ENCODE measurements at places on chromosomes 7 and 10. TPM values are rescaled to one million over a fixed set of nuclear protein-coding genes. Genes with fewer than 3 reads are reported as not detected.

OR2A42 gene
- under 0.01 TPM for total RNA-seq

CD36 gene
- total RNA-seq = 22.0 TPM

POT1 gene
- 48.5 TPM for total RNA-seq

AQP1 gene
- total RNA-seq = 0.82 TPM

OR2A12 gene
- total RNA-seq = not detected

GPR146 gene
- total RNA-seq = 0.82 TPM

TRDMT1 gene
- 28.1 TPM for total RNA-seq

TSPAN33 gene
- 4.1 TPM for total RNA-seq

GDF10 gene
- total RNA-seq = 6.5 TPM

TAS2R41 gene
- not detected for total RNA-seq

ANKRD30A gene
- total RNA-seq = not detected

RBP3 gene
- total RNA-seq = not detected

- DNase-seq = no peak
Measured at GRCh38 chr7:92615861-92616260, 25.7 kb upstream of the FAM133B start.

- DNase-seq = no peak
Measured at GRCh38 chr7:92766461-92767003, 69.8 kb downstream of the CDK6 start.

DNA sequence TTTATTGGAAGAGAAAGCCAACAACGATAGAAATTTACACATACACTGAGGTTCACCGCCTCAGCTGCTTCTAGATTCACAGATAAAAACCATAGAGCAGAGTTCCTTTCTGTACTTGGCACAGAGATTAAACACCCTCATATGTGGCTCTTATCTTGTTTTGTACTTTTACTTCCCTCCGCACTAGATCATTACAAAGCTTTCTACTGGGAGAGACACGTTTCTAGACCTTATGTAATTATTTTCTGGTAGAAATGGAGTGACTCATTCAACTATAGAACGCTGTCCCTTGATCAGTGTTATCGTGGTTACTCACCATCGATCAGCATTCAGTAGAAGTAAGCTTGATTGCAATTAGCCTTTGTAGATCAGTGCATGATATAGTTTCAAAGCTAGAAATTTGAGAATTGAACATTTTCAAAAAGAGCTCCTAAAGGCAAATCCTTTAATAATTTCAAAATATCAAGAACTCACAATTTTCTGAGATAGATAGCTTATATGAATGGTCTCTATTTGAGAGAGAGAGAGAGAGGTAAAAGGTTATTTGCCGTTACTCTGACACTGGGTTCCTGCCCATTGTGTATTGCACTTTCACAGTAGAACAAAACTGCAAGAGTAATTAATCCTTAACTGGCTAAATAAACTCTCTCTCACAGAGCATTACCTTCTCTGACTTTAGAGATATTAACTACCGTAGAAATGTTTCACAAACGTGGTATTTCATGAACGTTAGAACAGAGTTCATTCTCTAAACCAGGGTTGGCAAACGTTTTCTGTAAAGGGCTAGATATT, 26.1 kb upstream of the DNAJC1 start:
- no peak for DNase-seq

DNA sequence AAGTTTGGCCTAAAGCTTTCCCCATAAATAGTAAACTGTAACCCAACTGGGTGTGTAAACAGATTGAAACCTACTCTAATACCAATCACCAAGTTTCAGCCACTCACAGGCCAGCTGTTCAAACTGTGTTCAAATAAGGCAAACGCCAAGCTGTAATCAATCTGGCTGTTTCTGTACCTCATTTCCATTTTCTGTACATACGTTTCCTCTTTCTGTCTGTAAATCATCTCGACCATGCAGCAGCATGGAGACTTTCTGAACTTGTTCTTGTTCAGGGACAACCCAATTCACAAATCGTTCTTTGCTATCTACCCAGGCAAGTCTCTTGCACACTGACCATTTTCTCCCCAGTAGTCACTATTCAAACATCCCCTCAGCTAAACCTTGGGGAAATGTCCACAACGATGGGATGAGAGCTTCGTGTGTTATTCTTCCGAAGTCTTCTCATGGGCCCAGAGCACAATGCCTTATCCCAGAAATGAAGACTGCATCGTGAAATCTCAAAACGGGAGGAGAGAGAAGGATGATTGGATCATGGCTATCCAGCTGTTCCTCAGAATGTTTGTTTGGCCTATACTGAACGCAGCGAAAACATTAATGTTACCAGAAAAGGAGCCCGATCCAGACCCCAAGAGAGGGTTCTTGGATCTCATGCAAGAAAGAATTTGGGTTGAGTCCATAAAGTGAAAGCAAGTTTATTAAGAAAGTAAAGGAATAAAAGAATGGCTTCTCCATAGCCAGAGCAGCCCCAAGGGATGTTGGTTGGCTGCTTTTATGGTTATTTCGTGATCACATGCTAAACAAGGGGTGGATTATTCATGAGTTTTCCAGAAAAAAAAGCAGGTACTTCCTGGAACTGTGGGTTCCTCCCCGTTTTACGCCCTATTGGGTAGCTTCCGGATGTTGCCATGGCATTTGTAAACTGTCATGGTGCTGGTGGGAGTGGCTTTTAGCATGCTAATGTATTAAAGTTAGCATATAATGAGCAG, 86.2 kb downstream of the SLC16A9 start:
- DNase-seq = no peak

DNA sequence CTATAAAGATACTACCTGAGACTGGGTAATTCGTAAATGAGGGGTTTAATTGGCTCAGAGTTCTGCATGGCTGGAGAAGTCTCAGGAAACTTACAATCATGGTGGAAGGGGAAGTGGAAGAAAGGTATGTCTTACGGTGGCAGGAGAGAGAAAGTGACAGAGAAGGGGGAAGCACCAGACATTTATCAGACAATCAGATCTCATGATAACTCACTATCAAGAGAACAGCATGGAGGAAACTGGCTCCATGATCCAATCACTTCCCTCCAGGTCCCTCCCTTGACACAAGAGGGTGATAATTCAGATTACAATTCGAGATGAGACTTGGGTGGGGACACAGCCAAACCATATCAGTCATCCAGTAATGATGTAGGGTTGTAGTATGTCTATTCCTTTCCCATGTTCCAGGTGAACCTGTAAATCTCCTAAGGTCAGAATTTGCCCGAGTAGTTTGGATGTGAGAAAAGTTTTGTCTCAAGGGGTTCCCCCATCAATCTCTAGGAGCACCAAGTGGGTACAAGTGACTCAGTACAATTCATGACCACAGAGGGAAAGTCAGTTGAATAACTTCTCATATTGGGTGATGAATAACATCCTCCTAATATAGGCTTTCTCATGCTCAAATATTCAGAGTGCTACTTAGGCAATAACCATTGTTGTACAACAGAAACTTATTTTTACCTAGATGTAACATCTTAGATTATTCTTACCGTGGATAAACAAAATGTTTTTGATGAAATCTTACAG, 39.7 kb upstream of the MTPN start:
- no peak for DNase-seq

DNA sequence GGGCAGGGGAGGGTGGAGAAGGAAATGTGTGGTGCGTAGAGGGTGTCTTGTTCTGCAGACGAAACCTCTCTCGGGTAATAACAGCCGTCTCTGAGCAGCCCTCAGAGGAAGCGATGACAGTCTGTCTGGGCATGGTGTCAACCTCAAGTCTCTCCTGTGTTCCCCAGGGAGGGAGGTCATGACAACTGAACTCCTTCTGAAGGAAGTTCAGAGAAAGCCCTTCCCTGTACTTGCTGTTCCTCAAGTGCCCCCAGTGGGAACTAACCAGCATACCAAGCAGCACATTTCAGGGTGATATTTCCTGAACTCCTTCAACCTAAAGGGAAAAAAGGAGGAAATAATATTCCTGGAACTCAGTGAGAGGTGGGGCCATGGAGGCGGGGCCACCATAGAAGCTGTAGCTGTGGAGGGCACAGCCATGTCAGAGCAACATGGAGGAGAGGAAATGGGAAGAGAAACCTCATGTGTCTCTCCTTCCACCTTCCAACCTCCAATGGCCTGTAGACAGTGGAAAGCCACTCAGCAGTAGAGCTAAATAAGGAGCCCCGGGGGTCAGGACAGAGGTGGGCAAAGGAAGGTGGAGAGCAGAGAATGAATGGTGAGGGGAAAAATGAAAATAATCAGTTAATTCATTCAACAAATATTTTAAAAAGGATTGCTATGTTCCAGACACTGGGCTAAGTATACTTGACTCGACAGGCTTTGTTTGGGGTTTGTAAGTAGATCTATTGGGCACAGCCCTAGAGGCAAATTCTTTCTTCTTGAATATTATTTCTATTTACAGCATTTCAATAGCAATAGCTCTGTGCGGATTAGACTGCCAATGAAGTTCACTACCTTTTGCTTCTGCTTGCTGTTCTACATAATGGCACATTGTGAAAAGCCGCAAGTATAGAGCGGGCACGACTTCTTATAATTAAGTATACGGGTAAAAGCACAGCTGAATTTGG, 61.0 kb upstream of the AOAH start:
- peak; percentile 12 for DNase-seq

DNA sequence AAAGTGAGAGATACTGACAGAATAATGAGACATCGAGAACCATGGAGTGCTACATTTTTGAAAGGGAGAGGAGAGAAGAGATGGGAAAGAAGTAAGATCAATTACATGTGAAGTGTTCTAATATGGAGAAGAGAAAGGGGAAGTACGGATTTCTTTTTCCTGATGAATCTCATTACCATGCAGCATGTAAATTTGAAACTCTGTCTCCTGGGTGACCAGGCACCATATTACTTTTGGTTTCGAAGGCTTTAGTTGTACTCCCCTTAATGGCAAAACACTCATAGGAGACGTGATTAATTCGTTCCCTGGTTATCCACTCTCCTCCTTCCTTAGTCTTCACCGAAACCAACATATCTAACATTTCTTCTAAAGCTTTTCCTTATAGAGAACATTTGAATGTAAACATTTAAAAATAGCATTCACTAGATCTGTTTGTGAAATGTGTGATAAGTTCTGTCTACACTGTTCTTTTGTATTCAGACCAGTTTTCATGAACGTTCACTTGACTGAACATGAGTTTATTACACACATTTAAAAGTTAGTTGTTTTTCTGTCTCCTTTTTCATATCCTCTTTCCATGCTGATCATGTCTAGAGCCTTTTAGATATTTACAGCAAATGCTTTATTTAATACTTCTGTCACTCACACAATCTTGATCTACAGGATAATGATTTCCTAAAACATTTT, 80.2 kb upstream of the MSRB2 start:
- DNase-seq = no peak

GRCh38 chr7:30743371-30744074, 8.4 kb upstream of the INMT start:
- DNase-seq = no peak

DNA sequence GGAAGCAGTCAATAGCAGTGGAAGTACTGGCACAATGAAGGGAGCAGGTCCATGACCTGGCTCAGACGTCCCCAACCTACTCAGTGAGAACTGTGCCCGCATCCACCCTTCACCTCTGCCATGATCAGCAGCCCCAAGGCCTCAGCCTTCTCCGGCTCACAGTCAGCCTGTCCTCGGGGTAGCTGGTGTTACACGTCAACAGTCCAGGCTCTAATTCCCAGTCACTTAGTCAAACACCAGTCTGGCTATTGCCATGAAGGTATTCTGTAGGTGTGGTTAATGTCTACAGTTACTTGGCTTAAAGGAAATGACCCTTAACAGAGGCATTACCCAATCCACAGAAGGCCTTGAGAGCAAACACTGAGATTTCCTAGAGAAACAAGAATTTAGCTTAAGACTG, 49.1 kb downstream of the GRB10 start:
- DNase-seq = no peak

- no peak for DNase-seq
Measured at GRCh38 chr10:132332433-132332754, 401 bp downstream of the LRRC27 start.

GRCh38 chr7:3002631-3003030, 41.0 kb downstream of the CARD11 start:
- DNase-seq = no peak

DNA sequence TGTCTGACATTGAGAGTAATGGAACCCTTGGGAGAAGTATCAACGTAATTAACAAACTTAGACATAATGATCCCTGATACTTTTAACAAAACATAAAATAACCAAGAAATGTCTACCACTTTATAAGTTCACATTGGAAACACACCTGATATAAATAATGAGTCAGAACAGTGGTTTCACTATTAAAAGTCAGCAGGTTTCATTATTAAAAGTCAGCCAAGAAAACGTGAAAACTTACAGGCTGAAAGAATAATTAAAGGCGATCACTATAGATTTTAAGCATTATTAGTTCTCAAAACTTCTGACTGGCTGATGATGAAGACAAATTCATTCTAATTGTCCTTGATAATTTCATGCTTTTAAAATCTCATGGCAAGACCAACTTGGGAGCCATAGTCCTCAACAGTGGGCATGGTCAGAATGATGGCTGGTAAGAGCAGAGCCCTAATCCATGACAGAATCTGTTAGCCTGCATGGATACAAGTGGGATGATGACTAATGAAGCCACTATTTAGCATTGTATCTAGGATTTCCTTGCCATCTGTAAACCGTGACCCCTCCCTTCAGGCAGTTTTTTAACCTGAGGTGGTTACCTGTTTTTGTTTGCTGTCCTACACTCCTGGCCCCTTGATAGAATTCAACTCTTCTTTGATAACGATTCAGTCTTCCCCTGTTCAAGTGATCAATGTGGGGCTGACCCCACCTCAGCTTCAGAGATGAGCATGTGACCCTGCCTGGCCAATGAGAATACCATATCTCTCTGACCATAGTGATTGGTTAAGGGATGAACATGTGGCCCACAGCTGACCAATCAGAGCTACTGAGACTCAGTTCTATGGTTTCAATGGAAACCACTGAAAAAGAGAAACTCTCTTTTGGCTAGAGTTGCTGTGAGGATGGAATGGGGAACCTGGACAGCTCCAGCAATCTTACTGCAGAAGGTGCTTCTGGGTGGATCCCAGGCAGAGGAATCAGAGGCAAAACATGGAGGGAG, 151.0 kb downstream of the PLPP4 start:
- no peak for DNase-seq

DNA sequence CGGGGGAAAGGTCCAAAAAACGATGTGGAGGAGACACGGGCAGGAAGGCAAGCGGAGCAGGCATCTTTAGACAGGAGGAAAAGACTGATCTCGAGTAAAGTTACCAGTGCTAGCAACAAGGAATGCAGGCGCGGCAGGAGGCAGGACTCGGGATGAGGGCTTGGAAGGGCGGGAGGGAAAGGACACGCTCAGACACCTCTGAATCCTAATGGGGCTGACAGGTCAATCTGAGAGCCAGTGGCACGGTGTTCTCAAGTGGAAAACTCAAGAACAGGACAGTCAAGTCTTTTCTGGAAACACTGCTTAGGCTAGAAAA, 155.3 kb upstream of the COBL start:
- no peak for DNase-seq

DNA sequence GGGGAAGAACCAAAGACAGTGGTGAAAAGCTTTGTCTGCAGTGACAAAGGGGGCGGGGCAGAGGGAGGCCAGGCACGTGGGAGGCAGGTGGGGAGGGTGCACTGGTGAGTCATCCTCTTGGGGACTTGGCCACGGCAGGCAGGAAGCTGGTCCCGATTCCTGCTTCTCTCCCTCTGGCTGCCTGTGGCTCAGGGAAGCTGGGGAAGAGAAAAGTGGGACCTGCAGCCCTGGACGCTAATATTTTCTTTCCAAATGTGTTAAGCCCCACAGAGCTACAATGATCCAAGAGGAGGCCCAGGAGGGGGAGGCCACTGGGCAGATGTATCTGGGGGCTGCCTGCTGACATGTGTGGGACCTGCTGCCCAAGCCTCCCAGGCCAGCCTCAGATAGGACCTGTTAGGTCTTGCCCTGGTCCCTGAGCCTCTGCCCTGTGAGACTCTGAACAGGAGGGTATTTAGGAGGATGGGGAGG, 231.8 kb downstream of the KCNMA1 start:
- peak; percentile 64 for DNase-seq

- no peak for DNase-seq
Measured at GRCh38 chr7:8113184-8113583, 144.6 kb downstream of the GLCCI1 start.

Data from frontal cortex (tissue), 4 donors.